Stimulated activated CD4-positive, alpha-beta T cell treated with anti-CD3 and anti-CD28 coated beads, Interleukin-2, amount 100 ng/mL, for 24 hours (primary cell): ENCODE measurements at places on chromosomes 3 and 15.

- DNase-seq, result no peak
Observed at GRCh38 chr3:63847718-63848450, 15.7 kb downstream of the THOC7 start.

GRCh38 chr3:63132461-63133250 is 145.5 kb upstream of the SYNPR start:
- DNase-seq, result no peak

GRCh38 chr3:174215456-174215855 is 643.7 kb upstream of the NAALADL2 start:
- no peak for DNase-seq

GRCh38 chr3:112623717-112624116 is 17.2 kb downstream of the CCDC80 start:
- no peak for DNase-seq

DNA sequence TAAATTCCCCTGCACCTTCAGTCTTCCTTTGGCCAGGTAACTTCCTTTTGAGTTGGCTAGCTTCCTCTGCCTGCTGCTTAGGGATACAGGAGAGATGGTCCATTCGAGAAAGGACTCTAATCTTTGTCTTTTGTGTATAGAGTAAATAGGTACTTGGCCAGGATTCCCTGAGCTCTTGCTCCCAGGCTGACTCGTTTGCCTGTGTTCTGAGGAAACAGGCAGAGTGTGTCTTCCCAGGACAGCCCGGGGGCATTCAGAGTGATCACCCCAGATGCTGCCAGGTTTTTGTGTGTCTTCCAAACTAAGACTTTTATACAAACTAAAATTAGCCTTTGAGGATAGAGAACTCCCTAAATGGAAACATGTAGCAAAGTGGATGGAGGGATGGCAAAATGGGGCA is 39.5 kb downstream of the TMEM108 start:
- no peak for DNase-seq

GRCh38 chr3:13767896-13768295 is 112.0 kb downstream of the WNT7A start:
- DNase-seq, result no peak

DNA sequence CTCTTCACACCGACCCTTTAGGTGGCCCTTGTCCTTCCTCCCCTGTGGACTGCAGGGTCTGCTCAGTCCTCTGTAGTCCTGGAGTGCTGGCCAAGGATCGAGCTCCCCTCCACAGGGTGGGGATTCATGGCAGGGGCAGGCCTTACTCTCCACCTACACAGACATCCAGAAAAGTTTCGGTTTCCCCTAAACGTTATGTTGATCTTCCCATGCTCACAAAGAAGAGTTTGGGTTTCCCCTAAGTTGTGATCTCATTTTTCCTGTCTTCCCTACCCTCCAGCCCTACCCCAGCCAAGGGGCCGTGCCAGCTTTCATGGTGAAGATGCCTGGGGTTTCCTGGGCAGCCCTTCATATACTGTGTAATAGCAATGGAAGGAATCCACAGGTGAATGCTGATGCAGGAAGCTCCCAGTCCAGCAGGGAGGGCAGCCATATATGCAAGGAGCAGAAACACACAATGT is 10.3 kb downstream of the STOML1 start:
- no peak for DNase-seq

DNA sequence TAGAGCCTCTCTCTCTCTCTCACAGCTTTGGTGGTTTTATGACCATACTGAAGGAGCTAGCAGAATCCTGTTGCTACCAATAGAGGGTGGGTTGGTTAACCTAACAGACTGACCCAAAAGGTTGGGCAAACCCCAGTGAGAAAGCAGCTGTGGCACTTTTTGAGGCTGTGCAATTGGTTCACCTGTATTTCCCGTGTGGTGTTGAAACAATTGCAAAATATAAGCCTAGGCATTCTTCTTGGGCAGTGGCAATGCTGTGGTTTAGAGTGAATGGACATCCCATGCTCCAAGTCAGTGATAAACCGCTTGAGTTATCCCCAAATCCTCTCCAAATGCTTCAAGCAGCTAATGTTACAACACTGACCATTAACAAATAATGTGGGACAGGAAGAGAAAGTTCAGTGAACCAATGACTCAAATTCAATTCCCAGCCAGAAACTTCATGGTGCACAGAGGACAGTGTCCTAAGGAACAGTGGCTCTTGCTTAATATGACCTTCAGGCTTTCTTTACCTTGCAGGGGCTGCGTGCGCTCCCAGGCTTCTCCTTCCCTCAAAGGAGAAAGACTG is 261.9 kb upstream of the ICE2 start:
- DNase-seq, result no peak

- no peak for DNase-seq
Observed at GRCh38 chr3:24725514-24726255, 231.0 kb upstream of the THRB start.

- DNase-seq, result no peak
Observed at GRCh38 chr3:143795874-143796273, 52.4 kb downstream of the SLC9A9 start.

GRCh38 chr3:153111016-153111415 is 51.0 kb upstream of the RAP2B start:
- no peak for DNase-seq

- DNase-seq, result no peak
Observed at GRCh38 chr3:151107177-151107576, 21.7 kb downstream of the MED12L start.

- no peak for DNase-seq
Observed at GRCh38 chr3:40661284-40661683, 136.5 kb downstream of the ZNF621 start.

DNA sequence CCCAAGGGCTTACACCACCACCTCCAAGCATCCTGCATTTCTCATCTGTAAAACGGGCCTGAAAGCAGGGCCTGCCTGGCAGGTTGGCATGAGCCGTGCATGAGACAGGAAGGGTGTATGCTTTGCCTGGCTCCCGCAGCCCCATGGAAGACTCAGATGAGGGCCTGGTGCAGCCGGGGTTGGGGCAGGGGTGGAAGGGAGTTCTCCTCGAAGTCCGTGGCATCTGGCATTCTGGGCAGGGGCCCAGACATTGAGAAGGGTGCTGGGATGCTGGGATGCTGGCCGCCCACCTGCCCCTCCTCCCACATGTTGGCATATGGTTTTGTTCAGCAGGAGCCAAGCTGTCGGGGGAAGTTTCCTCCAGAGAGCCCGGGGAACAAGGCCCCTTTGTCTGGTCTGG is 13.0 kb upstream of the FBLN2 start:
- no peak for DNase-seq

DNA sequence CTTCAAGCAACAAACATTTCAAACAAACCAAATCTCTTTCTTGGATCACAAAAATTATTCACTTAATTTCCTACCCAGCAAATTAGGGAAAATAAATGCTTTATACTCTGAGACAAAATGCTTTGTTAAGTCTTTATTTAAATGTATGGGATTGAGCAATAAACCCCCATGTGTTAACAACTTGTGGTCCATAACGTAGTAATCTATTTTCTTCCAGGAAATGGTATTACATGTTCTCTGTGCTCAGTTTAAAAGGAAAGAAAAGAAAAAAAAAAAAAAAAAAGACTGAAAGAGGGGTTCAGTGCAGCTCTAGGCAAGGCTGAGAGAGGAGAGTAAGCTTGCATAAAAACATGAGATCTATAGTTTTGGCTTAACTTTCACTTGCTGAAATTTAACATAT is 102.3 kb downstream of the PIK3CB start:
- DNase-seq, result no peak

DNA sequence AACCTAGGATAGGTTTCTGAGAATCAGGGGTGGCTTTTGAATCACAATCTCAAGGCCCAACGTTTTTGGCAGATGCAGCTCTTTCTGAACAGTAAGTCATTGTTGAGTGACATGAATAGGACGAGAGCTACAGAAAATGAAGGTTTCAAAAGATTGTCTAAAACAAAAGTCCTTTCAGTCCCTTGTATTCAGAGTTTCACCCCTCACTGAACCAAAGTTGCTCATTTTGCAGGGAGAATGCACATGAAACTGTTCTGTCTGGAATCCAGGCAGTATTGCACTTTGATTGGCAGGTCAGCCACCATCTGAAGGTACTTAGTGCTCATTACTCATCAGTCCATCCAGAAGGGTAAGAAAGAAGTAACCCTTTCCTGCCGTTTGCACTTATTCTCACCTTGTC is 24.1 kb upstream of the RASGRP1 start:
- no peak for DNase-seq

DNA sequence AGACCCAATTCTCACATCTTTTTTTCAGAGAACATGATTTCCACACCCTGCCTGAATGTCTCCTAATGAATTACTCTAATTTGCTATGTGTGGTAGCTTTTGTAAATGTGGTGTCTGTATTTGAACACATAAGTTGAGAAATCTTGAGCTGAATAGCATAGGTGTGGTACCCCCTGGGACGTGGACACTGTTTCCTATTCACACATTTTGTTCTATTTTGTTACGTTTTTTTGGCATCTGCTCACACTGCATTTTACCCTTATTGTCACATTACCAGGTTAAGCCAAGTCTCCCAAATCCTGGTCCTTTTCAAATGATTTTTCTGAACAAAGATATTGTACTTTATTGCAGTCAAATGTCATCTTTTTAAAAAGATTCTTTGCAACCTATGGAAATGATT is 6.8 kb upstream of the MAPK6 start:
- no peak for DNase-seq

- DNase-seq, result no peak
Observed at GRCh38 chr15:75314552-75315290, 21.1 kb upstream of the COMMD4 start.

- DNase-seq, result no peak
Observed at GRCh38 chr3:152307829-152308474, 39.2 kb downstream of the MBNL1 start.

GRCh38 chr3:3089017-3089416 is 21.2 kb downstream of the IL5RA start:
- DNase-seq, result no peak

DNA sequence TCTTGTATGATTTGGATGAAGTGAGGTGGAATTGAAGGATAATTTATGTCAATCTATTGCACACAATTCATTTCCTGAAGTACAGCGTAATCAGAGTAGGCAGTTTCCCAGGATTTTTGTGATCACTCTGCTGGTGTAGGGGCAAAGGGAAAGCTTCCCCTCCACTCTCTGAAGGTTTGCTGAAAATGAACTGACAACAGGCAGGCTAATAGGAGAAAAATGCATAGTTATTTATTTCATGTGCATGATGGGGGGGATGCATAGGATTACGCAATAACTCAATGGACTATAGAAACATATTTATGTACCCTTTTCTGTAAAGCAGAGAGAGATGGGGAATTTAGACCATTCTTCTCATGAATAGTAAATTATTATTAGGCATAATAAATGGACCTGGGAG is 872.9 kb downstream of the NAALADL2 start:
- no peak for DNase-seq

GRCh38 chr3:13325892-13326443 is 94.2 kb downstream of the NUP210 start:
- no peak for DNase-seq

- DNase-seq, result no peak
Observed at GRCh38 chr3:195896361-195897080, 11.8 kb downstream of the TNK2 start.

- no peak for DNase-seq
Observed at GRCh38 chr3:29936766-29937165, 655.9 kb downstream of the RBMS3 start.

- DNase-seq, result no peak
Observed at GRCh38 chr15:25087137-25087536, 132.3 kb downstream of the SNRPN start.

GRCh38 chr3:15321349-15321748 is 11.0 kb downstream of the SH3BP5 start:
- no peak for DNase-seq

DNA sequence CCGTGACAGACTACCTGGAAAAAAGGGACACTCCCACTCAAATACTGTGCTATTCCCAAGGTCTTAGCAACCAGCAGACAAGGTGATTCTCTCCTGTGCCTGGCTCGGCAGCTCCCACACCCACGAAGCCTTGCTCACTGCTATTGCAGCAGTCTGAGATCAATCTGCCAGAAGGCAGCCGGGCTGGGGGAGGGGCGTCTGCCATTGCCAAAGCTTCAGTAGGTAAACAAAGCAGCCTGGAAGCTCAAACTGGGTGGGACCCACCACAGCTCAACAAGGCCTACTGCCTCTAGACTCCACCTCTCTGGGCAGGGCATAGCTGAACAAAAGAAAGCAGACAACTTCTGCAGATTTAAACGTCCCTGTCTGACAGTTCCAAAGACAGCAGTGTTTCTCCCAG is 128.4 kb upstream of the SETMAR start:
- no peak for DNase-seq

- no peak for DNase-seq
Observed at GRCh38 chr3:8529738-8530525, 28.3 kb downstream of the LMCD1 start.

- no peak for DNase-seq
Observed at GRCh38 chr15:40766194-40766815, 2.4 kb downstream of the GCHFR start.

DNA sequence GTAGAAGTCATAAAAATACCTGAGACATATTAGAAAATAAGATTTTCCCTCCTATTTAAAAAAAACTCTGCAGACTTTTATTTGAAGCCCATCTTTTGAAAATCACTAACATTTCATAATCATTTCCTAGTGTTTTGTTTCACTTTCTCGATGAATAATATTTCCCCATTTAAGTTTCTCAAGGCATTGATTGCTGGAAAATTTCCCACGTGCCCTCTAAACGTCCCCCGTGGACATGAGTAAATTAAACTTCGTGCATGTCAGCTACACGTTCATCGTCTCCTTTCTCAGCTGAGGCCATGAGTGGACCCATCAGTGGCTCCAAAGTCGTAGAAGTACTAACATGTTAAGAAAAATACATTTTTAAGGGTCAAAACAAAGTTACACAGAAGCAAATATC is 2.0 kb upstream of the TM2D3 start:
- DNase-seq, result no peak

- no peak for DNase-seq
Observed at GRCh38 chr15:93418566-93418965, 329.6 kb upstream of the RGMA start.

DNA sequence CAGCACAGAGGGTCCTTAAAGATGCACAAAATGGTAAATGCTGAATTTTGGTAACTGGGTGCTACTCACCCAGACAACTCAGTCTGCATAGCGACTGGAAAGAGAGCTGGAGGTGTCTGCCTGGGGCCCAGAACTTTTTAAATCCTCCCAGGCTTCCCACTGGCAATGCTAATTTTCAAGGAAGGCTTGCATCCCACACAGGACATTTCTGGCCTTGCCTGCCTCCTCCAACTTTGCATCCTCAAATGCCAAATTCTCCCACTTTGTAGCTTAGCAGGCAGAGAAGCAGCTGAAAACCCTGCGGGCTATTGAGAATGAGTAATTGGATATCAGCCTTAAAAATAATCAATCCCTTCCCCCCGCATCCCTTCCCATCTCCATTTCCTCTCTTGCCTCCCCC is 656.6 kb upstream of the ADAMTS9 start:
- DNase-seq, result no peak

DNA sequence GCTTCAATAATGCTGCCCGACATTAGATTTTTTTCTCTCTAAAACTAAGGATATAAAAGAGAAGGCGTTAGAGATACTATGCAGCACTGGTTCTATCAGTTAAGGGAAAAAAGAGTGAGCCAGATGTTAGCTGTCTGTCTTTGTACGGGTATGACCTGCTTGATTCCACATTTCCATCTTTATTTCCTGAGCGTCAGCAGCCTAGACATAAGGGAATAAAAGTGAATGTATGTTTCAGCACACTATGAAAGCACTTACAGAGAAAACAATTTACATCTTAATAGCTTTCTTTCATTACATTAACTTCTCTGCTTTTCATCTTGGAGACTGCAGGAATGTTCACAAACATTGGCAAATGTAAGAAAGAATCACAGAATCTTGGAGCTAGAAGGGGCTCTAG is 319.3 kb downstream of the CTNNB1 start:
- no peak for DNase-seq
